ENCODE measurements at places on chromosomes 5 and 9.

- DNase-seq: no peak
Measured at GRCh38 chr9:33287087-33287490, 3.2 kb upstream of the NFX1 start.

DNA sequence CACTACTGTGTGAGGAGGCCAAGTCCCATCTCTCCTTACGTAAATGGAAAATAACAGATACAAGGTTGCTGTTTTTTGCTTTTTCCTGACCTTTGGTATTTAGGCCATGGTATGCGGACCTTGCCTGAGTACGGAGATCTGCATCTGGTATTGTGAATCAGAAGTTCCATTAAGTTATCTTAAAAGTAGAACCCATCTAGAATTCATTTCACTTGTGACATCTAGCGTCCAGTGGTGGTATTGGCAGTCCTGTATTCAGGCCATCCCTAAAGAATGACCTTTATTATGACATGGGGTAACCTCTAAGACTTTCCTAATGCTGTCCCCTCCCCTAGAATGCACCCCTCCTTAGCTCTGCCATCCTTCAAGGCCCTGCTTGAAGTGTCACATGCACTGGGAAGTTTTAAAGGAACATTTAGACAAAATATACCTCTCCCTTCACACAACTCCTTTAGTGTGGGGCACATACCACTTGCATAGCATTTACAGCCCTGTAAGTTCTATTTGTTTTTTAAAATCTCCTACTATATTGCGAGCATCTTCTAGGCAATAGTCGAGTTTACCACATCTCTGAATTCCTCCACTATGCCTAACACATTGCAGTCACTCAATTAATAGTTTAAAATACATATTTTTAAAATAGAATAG is 1.9 kb upstream of the SPDL1 start:
- peak; percentile 67 for DNase-seq

- DNase-seq: no peak
Measured at GRCh38 chr9:34059281-34059680, 10.6 kb upstream of the UBAP2 start.

DNA sequence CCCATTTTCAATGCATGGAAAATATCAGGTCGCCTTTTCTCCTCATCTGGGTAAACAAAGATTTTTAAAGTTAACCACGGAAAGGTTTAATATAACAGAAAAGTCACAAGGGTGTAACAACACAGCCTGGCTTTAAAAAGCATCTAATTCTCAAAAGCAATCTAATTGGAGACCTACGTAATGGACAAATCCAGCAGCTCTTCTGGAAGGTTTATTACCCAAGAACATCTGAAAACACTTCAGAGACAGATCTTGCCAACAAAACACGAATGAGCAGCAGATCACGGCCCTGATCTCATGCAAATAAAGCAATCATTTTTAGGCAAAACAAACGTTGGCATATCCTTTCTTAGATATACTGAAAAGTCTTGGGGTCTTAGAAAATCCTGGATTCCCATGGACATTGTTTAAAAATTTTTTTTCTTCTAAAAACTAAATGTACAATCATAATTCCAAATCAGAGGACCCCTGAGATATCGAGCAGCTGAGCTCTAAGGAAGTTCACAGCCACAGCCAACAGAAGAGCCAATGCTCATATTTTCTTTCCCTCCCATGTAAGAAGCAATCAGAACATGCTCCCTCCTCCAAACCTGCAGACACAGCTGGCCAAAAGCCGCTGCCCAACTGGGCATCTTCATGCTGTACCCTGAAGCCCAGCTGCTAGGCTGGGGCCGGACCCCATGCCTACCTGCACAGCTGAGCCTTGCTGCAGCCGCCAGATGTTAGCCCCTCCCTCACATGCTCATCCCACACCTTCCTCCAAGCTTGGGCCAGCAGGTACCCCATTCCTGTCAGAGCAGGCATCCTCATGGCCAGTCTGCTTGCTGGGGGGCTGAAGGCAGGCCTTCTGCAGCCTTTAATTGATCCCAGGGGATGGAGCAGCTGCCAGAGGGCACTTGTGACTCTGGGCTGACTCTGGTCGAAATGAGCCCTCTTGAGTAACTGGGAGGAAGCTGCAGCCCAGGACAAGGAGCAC is 11.2 kb downstream of the ANKS6 start:
- peak; percentile 21 for DNase-seq

DNA sequence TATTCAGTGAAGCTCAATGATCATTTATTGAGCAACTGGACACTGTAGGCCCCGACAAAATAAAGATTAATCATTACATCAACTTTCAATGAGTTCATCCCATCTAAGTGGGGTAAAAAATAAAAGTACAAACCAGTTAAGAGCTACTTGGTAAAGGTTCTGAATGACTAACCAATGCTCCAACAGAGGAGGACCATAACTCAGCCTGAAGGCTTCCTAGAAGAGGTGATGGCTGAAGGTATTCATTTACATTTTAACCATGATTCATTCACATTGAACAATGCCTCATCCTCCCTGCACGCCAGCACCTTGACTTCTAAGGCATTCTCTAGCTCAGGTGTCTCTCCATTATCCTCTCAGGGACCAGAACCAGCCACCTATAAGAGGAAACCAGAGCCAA is 201.4 kb downstream of the ZNF462 start:
- no peak for DNase-seq

DNA sequence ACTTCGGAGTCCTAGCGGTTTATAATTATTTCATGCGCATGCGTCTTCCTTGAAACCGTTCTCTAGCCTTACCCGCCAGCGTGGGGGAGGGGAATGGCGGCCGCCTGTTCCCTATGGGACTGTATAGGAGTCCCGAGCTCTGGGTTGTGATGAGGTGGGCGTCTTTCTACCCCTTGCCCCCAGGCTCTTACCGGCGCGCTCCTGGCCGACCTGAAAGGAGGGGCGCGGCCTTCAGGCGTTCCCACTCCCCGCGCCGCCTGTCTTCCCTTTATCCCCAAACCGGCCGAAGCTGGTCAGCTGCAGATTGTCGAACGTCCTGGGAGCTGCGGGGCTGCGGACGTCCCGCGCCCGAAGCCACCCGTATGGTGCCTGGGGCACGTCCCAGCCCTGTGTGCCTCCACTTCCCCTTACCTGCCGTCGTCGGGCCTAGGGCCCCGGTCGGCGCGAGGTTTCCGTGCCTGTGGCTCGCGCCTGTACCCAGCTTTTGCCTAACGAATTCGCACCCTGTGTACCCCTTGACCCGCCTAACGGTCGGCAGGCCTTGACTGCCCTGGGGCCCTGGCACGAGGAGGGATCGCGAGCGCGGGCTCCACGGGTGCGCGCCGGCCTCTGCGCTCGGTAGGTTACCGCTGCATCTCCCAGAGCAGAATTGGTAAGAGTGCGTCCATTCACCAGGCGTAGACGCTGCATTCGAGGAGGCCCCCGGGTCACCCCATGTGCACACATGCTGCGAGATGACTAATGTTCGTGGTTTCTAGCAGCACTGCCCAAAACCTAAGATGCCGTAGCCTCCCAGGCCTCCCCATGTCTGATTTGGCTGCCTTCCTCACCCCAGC is 653 bp upstream of the HNRNPH1 start:
- DNase-seq: peak; percentile 70

DNA sequence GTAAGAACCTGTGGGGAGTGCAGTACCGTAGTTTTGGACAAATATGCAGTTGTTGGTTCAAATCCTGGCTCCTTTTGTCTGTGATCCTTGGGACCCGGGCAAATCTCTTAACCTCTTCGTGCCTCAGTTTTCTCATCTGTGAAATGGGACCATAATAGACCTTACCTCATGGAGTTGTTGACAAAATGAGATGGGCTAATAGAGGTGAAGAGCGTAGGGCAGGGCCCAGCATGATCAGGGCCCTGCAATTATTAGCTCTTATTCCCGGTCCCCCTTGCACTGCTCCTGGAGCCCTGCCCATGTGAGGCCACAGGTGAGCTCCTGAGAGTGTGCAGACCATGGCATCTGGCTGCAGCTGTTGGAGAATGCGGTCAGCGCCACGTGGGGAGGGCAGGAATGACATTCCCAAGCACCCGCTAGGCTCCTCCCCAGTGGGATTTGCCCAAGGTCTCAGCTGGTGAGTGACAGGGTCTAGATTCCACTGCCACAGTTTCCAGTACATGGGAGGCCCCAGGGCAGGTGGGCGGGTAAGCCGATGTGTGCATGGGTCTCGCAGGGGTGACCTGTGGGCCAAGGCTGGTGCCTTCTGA is 41.0 kb downstream of the NEK6 start:
- DNase-seq: no peak

GRCh38 chr5:9497347-9497746 is 48.5 kb downstream of the SEMA5A start:
- DNase-seq: no peak

Measured in right atrium auricular region (tissue), 2 donors.